ENCODE measurements at places on chromosomes 3 and 15.

DNA sequence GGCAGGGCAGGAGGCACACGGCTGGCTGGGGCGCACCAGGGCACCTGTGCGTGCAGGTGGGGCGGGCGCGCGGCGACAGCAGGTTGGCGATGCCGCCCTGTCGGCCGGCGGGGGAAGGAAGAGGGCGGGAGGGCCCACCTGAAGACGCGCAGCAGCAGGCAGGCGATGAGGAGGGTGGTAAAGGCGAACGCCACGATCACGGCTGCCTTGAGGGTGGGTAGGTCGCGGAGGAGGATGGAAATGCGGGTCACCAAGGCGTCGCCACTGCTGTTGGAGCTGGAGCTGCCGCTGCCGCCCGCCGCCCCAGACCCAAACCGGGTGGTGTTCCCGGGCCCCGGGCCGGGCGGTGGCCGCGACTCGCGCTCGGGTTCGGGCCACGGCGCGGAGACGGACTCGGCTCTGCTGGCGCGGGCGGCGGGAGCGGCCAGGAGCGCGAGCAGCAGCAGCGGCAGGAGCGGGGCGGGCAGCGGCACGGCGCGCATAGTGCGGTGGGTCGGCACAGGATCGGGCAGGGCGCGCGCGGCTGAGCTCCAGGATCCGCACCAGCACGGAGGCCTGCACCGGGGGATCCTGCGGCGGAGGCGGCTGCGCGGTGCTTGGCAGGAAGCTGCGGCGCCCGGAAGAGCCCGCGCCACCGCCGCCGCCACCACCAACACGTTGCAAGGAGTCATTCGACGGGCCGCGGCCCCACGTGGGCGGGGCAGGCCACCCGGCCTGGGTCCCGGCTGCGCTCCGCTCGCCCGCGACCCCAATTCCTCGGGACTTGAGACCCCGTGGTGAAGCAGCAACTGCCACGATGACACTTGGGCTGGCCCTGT, at the start of gene FAM174B:
Gene FAM174B, minus strand, starts transcription at position 598 of the 818 bp plus-strand sequence.
- peak; percentile 33 for DNase-seq

DNA sequence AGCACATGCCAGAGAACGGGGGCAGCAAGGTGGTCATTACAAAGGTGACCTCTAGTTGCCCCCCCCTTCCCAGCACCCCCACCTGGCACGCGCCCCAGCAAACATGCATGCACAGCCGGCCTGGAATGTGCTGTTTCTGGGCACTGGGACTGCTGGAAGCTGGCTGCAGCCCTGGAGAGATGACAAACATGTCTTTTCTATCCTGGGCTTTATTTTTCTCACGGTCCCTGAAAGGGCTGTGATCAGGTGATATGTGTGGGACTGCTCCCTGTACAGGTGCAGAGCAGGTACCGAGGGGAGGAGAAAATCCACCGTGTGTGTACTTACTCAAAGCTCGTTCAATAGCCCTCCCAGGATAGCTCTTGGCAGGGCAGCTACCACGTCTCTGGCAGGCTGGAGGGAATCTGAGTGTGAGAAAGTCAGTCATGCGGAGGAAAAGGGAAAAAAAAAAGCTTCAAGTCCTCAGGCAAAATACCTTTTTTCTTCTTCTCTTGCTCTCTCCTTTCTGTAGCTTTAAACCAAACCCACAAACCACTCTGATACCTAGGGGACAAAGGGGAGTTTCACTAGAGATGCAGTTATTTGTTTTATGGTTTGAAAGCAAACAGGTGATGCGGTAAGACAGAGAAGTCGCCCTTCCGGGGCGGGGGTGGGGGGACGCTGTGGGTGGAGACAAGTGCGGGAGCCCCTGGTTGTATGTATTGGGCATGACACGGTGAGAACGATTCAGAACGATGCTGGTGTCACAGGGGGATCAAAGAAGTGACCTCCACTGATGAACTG, 5.0 kb upstream of the HES1 start:
- DNase-seq: peak; percentile 60

DNA sequence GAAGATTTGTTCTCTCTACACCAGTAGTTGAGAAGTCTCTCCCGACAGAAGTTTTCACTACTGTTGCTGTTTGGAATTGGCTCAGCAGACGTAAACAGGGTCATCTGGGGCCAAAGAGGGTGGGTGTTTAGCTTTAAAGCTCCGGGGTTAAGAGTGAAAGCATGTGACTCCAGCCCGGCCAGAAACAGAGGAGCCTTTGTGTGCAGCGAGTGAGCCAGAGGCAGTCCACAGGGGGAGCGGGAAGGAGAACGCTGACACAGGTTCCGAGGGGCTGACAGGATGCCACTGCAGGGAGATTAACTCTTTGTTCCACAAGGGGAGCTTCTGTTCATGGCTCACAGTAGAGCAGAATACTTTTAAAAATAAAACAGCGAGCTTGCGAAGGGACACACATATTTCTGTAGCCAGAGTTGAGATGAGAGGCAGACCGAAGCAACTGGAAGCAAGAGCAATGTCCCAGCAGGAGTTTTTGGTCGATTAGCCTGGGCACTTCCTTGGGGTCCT, 26.9 kb downstream of the BMF start:
- peak; percentile 17 for DNase-seq

GRCh38 chr15:62559381-62559733, 394.3 kb upstream of the C2CD4B start:
- DNase-seq: no peak

GRCh38 chr15:25793354-25794050, 69.6 kb downstream of the ATP10A start:
- no peak for DNase-seq

- no peak for DNase-seq
These were observed 836.1 kb upstream of the CFAP20DC start for GRCh38 chr3:59885899-59886400.

All from NCI-H446 (cell line).